ENCODE measurements at places on chromosomes 7 and 10.

- peak; percentile 31 for DNase-seq
These were observed 20.8 kb downstream of the GHRHR start for GRCh38 chr7:30984359-30985107.

DNA sequence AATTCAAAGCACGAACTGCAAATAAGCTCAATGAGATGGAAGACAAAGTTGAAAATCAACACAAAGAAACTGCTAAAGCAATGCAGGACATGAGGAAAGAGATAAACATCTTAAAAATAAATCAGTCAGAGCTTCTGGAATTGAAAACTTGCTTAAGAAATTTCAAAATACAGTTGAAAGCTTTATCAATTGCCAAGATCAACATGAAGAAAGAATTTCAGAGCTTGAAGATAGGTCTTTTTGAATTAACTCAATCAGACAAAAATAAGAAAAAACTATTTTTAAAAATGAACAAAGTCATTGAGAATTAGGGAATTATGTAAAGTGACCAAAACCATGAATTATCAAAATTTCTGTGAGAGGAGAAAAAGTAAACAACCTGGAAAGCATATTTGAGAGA, 218.1 kb downstream of the CTNNA3 start:
- no peak for DNase-seq

GRCh38 chr10:86665868-86666267, 2.4 kb upstream of the LDB3 start:
- DNase-seq: no peak

DNA sequence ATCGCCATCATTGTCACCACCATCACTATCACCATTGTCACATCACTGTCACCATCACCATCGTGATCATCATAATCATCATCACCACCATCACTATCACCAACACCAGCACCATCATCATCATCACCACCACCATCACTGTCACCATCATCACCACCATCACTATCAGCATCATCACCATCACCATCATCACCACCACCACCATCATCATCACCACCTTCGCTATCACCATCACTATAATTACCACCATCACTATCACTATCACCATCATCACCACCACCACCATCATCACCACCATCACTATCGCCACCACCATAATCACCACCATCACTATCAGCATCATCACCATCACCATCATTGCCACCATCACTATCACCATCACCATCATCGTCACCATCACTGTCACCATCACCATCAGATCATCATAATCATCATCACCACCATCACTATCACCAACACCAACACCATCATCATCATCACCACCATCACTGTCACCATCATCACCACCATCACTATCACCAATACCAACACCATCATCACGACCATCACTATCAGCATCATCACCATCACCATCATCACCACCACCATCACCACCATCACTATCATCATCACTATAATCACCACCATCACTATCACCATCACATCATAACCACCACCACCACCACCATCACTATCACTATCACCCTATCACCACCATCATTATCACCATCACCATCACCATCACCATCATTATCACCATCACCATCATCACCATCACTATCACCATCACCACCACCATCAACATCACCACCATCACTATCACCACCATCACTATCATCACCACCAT, 6.0 kb upstream of the GNA12 start:
- no peak for DNase-seq

GRCh38 chr7:141333459-141333858, 217.8 kb upstream of the AGK start:
- no peak for DNase-seq

GRCh38 chr7:4765776-4766490, 9.5 kb upstream of the AP5Z1 start:
- DNase-seq: no peak
